Stimulated activated CD8-positive, alpha-beta memory T cell treated with anti-CD3 and anti-CD28 coated beads, Interleukin-4, amount 100 ng/mL, for 1 hour (primary cell): ENCODE measurements at places on chromosomes 6 and 20.

GRCh38 chr6:149895833-149896271 is 2.1 kb downstream of the RAET1E start:
- no peak for DNase-seq

DNA sequence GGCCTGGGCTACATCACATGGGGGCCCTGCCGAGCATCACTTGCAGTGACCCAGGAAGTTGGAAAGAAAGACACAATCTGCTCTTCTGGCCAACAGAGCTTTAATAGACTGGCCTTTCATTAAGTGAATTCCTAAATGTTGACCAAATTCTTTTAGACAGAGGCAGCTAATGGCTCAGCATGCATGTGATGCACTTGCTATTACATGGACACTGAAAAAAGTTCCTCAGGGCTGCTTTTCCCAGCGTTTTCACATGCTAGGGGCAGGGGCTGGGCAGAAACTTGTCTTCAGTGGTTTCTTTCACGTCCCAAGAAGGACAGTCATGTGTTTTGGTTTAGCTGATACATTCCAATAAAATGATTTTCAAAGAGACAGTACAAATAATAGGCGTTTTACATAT is 651.0 kb upstream of the SLC35B3 start:
- no peak for DNase-seq

DNA sequence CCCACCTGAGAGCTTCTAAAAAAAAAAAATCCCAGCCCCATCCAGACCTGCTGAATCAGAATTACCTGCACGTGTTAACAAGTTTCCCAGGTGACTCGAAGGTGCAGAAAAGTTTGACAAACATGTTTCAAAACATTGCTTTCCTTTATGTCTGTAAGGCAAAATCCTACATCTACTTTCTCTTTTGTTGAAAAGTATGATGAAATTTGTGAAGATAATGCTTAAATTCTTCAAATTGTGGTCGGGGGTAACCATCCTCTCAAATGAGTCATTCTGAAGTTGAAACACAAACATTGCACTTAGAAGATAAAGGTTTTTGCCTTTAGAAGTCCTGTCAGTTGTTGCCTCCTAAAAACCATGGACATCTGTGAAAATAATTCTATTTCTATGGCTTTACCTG is 429.7 kb downstream of the EPHA7 start:
- DNase-seq: no peak

DNA sequence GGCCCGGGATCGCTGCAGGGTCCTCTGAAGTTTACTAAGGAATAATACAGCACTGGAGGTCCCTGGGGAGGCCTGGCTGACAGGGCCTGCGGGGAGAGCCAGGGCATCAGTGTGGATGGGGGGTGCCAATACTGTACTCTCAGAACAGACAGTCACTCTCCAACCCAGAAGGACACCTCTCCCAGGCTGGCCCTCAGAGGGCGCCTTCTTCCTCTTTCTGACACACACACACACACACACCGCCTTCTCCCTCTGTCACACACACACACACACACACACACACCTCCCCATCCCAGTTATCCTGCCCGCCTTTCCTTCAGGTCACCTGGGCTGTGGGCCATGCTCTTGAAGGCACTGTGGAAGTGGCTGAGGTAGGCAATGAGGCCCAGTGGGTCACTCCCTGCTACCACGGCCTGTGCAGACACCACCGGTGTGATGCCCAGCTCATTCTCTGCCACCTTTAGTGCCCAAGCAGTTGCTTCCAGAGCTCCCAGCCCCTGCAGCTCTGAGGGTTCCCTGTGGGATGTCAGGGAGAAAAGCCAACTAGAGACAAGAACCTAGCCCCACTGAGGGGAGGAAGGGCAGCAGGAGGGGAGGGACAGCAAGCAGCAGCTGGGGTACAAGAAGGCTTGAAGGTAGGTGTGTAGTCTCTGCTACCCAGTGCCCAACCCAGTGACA is 7.5 kb downstream of the SMPD2 start:
- no peak for DNase-seq

DNA sequence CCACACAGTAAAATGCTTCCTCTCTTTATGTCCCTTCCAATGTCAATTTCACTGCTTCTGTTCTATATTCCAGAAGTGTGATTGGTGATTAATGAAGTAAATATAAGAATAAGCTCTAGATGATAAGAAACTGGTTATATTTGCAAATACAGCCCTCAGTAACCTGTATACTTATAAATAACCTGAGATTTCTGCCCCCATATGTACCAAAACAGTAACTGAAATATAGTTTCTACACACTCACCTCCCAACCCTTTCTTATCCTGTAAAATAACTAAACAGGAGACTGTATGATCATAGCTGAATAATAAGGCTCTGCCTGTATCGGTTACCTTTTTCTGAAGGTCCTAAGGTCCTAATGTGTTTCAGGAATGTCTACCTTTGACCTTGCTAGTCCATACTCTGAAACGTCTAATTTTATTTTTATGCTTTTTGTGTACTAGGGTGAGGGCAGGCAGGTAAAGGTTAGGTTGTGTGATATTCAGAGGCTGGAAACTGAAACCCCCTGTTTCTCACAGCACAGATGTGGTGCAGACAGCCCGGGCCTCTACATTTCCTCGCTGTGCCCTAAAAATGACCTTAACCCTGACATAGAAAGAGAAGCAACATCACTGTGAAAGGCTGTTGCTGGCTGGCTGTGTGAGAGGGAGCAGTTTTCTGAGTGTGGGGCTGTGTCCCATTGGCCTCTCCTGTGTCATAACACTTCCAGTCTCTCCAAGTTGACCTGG is 378.8 kb downstream of the CENPW start:
- DNase-seq: no peak

GRCh38 chr20:33166533-33167113 is 1.3 kb upstream of the BPIFA2 start:
- no peak for DNase-seq

- no peak for DNase-seq
Measured at GRCh38 chr6:65988006-65988405, 281.0 kb upstream of the EYS start.

DNA sequence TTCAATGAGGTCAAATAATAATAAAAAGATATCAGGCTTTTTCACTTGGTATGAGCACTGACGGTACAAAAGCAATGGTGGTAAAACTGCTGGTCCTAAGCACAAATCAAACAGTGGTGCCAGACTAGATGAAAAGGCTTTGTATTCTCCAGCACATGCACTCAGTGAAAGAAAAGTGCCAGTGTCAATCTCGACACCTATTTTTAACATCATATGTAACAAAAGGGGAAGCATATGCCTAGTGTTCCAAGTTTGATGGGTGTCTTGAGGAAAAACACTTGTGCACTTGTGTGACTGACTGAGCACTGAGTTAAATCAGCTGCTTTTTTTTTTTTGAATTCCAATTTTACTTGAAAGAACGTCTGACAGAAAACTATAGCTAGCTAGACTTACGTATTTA is 27.3 kb downstream of the MED23 start:
- DNase-seq: no peak

DNA sequence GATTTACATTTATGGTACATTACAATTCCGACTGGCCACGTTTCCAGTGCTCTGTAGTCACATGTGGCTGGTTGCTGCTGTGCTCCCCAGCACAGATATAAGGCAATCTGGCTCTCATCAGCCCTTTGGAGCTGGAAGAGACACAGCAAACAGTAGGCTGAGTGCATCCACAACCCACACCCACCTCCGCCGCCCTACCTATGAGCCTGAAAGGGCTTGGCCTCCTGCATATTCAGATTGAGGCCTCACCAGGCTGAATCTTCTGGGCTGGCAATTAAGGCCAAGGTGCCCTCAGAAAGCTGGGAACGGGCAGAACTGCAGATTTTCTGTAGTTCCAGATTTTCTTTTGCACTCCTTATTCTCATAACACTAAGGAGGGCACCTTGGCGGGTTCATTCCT is 2.7 kb upstream of the SNHG17 start:
- no peak for DNase-seq

DNA sequence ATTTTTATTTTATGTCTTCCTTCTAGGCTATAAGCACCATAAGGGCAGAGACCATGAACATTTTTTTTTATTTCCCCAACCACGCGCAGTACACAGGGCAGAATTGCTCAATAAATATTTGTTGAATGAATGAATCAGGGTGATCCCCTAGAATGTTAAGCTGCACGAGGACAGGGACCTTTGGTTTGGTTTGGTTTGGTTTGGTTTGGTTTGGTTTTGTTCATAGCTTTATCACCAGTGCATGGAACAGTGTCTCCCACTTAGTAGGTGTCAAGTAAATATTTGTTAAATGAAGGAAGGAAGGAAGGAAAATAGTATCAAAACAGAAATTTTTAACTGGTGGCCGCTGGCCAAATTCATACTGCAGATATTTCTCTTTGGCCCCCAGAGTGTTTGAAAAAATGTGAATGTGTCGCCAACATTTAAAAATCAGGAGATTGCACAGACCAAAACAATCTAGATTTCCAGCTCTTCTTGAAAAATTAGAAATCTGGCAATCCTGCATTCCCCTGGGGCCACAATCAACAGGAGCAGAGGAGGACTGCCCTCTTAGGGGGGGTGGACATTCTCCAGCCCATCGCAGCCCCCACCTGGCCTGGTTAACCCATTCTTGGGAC is 205.3 kb downstream of the EYA2 start:
- DNase-seq: no peak

- no peak for DNase-seq
Measured at GRCh38 chr20:4592316-4593148, 129.2 kb upstream of the PRND start.
